ENCODE measurements at places on chromosomes 6 and 20.

GRCh38 chr6:30543821-30544220, 12.5 kb downstream of the GNL1 start:
- DNase-seq: no peak

DNA sequence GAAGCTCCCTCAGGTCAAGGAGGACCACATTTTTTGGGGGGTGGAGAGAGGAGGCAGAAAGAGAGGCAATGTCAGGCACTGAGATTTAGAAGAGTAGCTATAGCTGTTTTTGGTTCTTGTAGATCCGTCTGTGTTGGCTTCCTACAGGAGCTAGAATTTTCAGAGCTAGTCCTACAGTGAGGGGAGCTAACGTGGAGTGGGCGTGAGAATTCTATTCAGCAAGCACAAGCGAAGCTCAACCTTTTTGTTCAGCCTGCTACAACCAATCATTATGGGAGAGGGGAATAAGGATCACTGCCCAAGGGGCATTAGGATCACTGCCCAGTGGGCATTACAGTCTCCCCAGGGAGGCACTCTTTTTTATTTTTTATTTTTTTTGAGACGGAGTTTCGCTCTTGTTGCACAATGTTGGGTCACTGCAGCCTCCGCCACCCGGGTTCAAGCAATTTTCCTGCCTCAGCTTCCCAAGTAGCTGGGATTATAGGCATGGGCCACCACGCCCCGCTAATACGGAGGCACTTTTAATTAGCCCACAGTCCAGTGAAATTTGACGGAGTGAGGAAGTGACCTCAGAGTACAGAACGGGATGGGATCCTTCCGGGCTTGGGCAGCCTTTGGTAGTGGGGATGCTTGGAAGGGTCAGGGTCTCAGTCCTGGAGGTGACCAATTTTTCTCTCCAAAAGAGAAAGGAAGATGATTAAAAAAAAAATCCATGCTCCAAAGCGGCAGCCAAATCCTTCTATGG, 1.1 kb upstream of the PANK2 start:
- DNase-seq: no peak

DNA sequence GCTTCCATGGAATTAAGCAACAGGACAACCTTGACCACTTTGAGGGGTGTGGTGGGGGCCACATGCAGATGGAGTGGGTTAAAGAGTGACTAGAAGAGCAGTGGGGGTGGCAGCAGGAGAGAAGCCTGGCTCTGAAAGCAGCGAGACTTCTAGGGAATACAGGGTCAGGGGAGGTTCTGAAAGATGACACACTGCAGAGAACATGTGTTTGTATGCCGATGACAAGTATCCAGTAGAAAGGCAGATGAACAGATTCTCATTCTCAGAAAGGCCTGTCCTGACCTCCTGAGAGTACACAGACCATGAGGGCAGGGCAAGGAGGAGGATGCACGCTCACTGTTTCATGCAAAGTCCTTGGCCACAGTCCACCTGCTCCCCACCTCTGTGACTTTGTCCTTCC, 2.9 kb downstream of the LPA start:
- no peak for DNase-seq

DNA sequence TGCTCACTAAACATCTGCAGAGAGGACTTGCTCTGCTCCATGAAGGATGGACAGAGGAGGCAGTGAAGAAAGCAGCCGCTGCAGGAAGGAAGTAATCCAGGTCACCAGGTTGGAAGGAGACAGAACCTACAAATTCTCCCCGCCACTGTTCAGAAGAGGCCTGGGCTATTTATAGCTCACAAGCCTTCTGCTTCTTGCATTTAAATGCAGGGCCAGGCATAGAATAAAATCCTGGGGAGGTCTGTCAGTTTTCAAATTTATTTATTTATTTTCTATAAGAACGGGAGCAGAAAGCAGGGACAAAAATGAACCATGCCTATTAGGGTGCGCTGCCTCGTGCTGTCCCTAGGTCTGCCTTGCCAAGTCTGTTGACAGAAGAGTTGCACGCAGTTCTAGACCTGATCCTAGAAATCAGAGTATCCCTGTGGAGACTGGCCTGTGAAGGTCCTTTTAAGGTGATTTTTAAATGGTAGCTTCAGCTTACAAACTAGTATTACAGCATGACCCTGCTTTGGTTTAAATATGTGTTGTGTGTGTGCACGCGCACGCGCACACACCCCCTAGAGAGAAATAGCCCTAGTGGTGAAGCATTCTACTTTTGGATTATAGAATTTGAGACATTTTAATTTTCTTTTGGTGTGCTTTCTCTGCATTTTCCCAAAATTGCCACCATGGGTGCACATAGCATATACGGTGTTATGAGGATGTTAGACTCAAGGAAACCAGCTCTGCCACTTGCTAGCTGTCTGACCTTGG, 19.5 kb downstream of the RIMS4 start:
- DNase-seq: no peak

DNA sequence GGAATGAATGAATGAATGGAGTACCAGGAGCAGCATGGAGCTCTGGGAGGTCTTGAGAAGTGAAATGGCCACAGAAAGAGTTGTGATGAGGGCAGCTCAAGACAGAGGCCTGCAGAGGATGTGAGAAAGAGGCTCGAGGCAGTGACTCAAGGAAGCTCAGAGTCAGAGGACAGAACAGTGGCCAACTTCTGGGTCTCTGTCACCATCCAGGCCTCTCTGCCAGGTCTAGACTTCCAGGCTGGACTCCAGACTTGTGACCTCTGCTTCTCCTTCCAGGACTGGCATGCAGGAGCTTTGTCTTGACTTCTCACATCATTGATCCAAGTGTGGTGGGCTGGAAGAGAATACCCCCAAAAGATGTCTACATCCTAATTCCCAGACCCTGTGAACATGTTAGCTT, 119.8 kb downstream of the TOX2 start:
- no peak for DNase-seq

GRCh38 chr20:53328961-53329360, 264.7 kb downstream of the ZNF217 start:
- no peak for DNase-seq

GRCh38 chr6:106823732-106824351, 150.7 kb downstream of the CD24 start:
- DNase-seq: no peak

DNA sequence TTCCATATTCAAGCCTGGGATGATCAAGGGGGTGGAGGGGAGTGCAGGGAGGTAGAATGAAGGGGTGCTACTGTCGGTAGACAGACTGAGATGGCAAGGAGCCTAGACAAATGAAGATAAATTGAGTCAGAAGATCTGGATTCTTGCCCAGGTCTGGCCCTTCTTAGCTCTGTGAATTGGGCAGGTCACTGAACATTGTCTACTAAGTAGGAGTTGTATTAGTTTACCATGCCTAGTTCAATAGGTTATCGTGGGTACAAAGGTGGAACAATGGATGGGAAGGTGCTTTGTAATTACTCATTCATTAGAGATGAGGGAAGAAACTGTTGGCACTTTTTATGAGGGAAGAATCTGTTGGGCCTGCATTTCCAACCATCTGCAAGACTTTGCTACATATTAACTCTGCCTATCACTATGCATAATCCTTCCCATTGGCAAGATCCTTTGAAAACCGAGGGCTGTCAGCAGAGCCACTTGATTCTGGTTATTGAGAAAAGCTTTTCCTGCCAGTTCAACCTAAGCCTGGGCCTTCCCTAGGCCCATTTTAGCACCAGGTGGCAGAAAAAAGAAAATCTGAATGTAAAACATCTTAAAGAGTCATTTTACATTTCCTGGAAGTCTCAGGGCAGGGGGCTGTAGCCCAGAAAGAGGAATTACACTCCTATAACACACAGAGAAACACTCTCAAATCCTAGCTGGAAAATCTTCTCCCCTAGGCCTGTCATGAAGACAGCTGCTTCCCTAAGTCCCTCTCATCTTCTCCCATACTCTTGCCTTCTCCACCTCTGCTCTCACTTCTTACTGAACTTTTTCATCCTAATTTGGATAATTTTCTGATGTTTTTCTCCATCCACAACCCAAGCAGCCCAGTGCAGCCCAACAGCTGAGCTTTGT, 103.5 kb downstream of the CD24 start:
- no peak for DNase-seq

- no peak for DNase-seq
Measured at GRCh38 chr20:4606051-4606450, 115.7 kb upstream of the PRND start.

- DNase-seq: no peak
Measured at GRCh38 chr6:150128425-150128824, 14.4 kb upstream of the PPP1R14C start.

GRCh38 chr6:157989541-157990289, 8.1 kb downstream of the SYNJ2 start:
- no peak for DNase-seq

DNA sequence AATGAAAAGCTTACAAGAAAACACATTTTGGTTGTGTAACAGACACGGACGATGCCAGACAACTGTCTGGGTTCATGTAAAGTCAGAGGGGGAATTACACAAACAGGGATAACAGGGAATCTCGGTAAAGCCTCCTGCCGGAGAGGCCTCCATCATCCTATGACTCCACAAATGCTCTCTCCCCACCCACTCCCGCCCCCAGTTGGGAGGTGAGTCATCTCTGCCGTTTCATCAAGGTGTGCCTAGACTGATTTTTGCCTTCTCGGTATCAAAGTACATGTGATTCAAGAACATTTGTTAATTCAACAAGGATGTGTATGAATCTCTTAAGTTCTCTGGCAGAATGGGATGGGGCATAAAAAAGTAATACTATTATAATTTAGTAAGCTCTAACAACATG, 304.9 kb upstream of the PRDM1 start:
- DNase-seq: no peak

DNA sequence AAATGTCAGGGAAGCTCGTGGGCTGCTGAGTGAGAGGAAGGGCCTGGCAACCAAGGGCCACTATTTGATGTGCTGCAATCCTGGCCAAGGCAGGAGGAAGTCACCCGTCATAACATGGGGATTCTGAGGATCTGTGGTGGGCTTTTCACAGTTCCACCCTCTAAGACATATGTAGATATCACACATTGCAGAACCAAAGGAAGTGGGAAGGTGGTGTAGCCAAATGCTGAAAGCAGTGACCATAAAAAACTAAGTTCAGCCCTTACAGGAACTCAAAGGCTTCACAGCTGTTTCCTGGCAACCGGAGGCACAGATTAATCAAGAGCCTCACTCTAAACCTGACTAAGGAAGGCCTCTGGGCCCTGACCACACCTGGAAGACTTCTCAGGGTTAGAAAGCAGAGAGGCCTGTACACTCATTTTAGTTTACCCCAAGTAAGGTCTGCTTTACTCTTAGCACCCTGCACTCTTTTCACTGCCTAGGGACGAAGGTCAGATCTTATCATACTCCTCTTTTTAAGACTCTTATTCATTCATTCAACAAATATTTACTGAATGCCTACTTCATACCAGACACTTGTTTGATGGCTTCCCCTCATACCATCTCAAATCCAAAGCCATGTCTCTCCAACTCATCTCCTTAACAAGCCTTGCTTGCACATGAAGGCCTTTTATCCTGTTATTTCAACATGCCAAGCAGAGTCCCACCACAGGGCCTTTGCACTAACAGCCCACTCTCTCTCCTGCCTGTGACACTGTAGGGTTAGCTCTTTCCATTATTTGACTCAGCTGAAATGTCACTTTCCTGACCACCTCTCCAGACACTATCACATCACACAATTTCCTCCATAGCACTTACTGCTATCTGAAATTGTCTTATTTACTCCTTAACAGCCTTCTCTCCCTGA, 2.6 kb downstream of the UBE2V1 start:
- no peak for DNase-seq

DNA sequence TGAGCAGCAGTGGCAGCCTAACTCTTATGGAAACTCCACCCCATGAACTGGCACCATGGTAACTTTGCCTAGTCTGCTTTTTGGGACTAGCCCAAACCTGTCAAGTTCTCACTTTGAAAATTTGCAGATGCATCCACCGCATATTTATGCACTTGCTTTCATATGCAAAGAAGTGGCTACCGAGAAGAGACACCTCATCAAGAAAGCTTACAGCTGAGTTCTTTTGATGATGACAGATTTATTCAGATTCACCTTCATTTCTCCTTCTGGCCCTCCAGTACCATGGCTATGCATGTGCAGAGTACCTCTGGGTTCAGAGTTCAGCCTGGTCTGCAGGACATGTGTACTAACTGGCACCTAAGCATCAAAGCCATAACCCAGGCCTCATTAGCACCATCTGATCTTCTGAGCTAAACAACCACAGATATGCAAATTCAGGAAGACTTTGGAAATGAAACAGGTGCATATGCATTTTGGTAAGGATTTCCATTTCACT, 154.3 kb upstream of the TENT5A start:
- DNase-seq: no peak

DNA sequence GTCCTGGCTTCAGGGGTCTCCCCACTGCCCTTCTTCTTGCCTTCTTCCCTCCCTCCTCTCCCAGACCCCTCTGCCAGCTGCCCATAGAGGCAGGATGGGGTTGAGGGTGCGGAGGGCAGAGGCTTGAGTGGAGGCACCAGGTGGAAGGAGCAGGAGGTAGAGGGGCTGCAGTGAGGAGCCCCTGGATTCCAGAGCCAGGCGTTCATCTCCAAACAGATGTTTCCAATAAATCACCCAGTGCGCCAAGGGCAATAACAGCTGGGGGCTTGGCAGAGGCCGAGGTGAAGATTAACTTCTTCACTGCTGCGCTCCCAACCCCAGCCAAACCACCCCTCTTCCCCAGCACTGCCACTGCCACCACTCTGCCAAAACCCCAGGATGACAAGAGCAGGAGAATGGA, 10.7 kb downstream of the MDFI start:
- DNase-seq: no peak

DNA sequence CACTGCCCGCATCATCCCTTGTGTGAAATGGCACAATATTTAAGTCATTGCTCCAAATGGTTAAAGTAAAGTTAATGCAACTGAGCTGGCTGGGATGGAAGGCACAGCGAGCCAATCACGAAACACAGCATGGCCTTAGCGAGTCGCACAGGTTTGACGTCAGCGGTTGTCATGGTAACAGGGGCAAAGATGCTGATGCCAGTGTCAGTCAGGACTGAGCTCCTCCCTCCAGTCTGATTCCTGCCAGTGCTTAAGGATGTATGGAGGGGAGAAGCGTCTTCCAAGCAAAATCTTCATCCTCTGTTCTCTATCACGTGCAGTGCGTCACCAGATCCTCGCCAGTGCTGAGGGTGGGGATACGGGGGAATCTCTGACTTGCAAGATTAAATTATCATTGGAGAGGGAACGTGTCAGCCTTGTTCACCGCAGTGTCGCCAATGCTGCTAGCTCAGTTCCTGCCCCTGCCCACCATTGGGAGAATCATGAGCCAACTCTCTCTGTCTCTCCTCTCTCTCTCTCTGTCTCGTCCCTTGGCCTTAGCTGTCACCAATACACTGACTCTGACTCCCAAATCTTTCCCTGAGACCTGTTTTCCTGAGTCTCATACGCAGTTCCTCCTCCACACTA, 24.5 kb downstream of the TSPYL4 start:
- no peak for DNase-seq

DNA sequence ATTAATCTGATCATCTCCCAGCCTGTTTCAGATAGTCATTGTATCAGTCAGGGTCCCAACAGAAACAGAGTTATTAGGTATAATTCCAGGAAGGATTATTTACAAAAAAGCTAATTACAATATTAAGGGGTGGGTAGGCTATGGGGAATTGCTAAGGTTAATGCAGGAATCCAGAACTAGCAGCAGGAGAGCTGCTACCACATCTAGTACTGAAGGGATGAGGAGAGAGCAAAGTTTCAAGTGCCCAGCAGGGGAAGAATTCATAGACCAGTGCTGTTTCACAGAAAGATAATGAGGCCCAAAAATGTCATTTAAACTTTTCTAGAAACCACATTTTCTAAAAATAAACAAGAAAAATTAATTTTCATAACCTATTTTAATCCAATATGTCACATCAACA, 284.2 kb downstream of the HACE1 start:
- DNase-seq: no peak

GRCh38 chr6:5423251-5423650, 161.9 kb downstream of the FARS2 start:
- no peak for DNase-seq

- no peak for DNase-seq
Measured at GRCh38 chr6:135883536-135883935, 32.0 kb downstream of the PDE7B start.

All from cortex of kidney (tissue), 1 donor.